ENCODE measurements at places on chromosomes 5 and 9.
A peak's percentile ranks its signal among the peaks of the same experiment; 100 is the strongest.

DNA sequence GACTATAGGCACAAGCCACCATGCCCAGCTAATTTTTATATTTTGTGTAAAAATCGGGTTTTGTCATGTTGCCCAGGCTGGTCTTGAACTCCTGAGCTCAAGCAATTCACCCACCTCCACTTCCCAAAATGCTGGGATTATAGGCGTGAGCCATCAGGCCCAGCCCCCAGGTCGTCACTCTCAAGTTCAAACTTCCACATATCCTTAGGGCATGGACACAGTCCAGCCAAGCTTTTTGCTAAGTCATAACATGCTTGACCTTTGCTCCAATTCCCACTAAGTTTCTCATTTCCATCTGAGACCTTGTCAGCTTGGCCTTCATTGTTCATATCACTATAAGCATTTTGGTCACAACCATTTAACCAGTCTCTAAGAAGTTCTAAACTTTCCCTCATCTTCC, 43.9 kb upstream of the ARAP3 start:
- no peak for DNase-seq

DNA sequence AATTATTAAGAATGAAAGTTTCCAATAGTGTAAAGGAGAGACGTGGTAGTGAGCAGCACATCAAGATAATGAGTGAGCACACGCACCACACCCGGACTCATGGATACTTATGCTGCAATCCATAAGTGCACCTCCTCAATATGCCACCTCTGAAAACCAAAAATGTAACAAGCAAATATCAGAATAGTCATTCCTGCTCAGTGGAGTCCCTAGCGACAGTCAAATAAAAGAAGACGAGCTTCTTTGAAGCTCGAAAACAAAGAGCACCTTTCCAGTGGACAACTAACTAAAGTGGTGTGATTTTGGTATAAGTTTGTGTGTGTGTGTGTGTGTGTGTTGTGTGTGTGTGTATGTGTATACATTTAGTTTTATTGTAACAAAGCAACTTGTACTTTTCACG, 241.3 kb downstream of the DEPDC1B start:
- DNase-seq, result no peak

GRCh38 chr5:68027519-68027918, 188.0 kb upstream of the PIK3R1 start:
- DNase-seq, result no peak

DNA sequence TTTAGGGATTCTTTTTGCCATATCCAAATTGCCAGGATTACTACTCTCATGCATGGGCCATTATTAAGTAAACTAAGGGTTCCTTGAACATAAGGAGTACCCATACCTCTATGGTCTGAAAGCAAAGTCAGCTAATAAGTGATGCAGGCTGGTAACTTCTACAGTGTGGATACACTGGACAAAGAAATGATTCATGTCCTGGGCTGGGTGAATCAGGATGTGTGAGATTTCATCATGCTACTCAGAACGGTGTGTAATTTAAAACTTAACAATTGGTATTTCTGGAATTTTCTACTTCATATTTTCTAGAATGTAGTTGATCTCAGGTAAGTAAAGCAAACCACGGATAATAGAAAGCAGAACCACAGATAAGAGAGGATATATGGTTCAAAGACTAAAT, 428.8 kb downstream of the CHSY3 start:
- DNase-seq, result no peak

GRCh38 chr5:75522025-75522424, 10.3 kb downstream of the POLK start:
- no peak for DNase-seq

- DNase-seq, result no peak
Observed at GRCh38 chr9:100492952-100493351, 20.0 kb downstream of the TMEFF1 start.

GRCh38 chr5:7078901-7079300, 317.0 kb upstream of the ADCY2 start:
- DNase-seq, result no peak

- DNase-seq, result peak; percentile 58
Observed at GRCh38 chr5:75465480-75465879, 45.9 kb downstream of the CERT1 start.

DNA sequence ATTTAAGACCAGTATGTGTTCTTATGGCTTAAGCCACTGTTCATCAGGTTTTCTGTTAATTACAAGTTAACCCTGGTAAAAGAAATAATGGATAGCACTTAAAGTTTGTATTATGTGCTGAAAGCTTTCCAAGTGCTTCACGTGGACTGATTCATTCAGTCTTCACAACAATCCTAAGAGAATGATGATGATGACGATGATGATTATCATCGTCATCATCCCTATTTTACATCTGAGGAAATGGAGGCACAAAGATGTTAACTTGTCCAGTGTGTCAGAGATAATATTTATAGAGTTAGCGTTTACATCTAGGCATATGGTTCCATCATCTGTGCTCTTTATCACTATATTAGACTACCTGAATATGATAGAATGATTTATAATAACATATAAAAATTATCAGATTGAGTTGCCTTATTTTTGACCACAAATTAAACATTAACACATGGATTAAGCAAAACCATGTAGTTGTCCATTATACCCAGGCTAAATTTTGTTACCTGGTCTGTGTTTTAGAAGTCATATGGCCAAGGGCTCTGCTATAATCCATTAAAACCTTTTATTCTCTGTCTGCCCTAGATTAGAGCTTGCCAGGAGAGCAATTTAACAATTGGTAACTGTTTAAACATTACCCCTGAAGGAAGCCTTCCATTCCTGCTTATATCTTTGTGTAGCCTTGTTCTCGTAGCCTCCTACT, 102.3 kb upstream of the MAP3K1 start:
- no peak for DNase-seq
